CD4-positive, alpha-beta T cell treated with Interferon alpha-2 for 1 hour (primary cell): ENCODE measurements at places on chromosomes 1 and 21.
A peak's percentile ranks its signal among the peaks of the same experiment; 100 is the strongest.

- no peak for DNase-seq
These were observed 425.7 kb downstream of the SIPA1L2 start for GRCh38 chr1:232204269-232204668.

DNA sequence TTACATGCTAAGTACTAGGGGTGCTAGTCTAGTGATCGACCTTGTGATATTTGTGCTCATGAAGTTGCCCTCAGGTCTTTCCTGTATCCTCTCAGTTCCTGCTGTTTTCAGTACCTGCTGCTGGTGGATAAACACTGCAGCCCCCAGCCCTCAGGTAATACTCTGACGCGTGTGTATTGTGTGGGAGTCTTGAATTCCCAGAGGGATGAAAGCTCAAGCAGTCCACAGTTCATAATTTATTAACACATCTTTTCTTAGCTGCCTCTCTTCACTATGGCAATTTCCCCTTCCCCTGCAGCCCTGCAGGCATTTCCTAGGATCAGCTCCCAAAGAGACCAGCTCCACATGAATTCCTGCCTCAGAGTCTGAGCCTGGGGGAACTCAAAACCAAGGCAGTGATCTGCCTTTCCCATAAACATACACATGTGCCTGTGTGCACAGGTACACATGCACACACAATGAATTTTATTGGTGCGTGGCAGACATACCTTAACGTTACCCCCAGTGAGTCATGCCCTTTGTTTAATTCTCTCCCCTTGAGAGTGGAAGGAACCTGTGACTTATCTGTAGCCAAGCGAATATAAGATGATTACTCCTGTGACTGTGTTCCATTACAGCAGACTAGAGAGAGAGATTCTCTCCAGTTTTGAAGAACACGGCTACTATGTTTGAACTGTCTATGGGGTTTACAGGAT is 14.1 kb upstream of the HMGCS2 start:
- no peak for DNase-seq

DNA sequence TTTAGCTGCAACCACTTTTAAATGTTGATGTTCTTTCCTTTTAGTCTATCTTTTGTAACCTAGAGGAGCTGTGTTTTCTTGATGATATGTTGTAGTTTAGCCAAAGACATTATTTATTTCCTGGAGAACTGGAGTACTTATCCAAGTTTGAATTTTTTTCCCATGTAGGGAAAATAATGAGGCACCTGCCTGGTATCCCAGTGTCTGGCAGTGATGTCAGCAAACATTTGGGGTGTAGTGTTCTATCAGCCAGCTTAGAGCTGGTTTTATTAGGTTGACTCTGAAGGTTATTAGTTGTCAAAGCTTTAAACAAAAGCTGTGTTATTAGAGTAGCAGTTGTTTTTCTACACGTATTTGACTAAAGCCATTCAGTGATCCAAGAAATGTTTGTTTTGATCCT is 3.2 kb downstream of the CTPS1 start:
- DNase-seq, result no peak

GRCh38 chr1:1946540-1946939 is 27.5 kb upstream of the TMEM52 start:
- no peak for DNase-seq

DNA sequence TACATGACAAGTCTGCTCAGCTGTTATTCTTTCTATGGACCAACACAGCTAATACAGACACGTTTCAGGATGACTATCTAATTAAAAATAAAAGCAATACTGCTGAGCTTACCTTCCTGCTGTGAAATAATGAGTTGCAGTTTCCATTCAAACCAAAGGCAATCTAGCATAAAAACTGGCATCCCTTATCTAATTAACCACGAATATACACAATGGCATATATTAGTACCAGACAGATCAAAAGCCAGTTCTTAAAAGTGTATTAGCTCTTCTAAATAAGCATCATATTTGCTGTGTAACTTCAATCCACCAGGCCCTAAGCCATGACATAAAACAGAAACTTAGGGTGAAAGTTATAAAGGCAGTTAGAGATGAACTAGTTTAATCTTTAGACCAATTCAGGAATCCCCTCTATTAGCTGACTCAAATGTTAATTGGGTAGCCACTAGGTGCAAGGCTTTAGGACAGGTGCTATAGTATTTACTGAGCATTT is 20.6 kb downstream of the TESK2 start:
- DNase-seq, result no peak

- no peak for DNase-seq
These were observed 65.4 kb upstream of the LYST start for GRCh38 chr1:235932090-235932510.

- DNase-seq, result no peak
These were observed 91.0 kb downstream of the OLFML2B start for GRCh38 chr1:161932668-161933067.

GRCh38 chr21:16517383-16517782 is 787.6 kb downstream of the USP25 start:
- DNase-seq, result no peak

DNA sequence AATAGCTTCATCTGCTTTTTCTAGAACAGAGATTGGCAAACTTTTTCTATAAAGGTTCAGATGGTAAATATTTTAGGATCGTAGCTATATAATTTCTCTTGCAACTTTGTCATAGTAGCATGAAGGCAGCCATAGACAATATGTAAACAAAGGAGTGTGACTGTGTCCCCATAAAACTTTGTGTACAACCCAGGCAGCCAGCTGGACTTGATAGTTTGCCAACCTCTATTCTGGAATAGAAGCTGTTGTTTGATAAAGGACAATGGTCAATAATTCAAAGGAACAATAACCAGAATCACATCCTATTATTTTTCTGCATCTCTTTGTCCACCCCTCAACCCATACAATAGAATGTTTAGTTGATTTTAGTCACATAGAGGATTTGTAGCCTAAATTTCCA is 286.7 kb downstream of the LMX1A start:
- no peak for DNase-seq

DNA sequence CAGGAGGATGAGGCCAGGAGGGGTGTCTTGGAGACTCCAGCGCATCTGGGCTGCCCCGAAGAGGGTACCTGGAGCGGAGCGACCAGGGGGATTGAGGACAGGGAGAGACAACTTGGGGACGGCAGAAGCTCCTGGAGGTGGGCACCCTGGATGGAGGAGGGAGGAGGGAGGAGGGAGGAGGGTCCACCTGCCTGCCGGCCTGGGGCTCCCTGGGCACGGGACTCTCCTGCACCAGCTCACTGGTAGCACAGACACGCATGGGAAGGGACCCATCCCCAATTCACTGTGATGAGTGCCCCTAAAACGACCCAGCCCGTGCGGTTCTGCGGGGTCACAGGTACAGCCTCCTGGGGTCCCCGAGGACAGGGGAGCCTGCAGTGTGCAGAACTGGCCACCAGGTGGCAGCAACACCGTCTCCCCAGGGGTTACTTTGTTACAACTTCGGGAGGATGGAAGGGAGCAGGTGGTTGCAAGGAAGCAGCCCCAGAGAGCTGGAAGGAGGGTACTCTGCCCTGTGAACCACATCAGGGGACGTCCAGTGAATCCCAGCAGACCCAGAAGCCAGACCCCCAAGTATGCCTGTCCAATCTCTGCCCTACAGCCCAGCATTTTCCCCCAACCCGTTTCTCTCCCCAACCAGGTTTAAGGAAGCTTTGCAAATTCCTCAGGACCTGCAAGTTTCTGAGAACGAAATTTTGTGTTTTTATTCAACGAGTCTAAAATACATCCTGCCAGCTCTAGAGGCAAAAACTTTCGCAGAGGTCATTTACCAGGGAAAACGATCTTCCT is 482.4 kb downstream of the NPHP4 start:
- peak; percentile 65 for DNase-seq

DNA sequence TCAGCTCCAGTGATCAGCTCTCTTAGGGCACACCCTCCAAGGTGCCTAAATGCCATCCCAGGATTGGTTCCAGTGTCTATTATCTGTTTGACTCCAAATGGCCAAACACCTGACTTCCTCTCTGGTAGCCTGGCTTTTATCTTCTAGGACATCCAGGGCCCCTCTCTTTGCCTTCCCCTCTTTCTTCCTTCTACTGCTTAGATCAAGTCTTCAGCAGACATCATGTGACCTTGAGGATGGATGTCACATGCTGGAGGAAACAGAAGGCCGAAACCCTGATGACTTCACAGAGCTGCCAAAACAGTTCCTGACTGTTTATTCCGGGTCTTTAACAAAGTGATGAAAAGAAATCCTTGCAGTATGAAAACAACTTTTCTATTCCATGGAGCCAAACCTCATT is 24.4 kb upstream of the WDR26 start:
- DNase-seq, result no peak

DNA sequence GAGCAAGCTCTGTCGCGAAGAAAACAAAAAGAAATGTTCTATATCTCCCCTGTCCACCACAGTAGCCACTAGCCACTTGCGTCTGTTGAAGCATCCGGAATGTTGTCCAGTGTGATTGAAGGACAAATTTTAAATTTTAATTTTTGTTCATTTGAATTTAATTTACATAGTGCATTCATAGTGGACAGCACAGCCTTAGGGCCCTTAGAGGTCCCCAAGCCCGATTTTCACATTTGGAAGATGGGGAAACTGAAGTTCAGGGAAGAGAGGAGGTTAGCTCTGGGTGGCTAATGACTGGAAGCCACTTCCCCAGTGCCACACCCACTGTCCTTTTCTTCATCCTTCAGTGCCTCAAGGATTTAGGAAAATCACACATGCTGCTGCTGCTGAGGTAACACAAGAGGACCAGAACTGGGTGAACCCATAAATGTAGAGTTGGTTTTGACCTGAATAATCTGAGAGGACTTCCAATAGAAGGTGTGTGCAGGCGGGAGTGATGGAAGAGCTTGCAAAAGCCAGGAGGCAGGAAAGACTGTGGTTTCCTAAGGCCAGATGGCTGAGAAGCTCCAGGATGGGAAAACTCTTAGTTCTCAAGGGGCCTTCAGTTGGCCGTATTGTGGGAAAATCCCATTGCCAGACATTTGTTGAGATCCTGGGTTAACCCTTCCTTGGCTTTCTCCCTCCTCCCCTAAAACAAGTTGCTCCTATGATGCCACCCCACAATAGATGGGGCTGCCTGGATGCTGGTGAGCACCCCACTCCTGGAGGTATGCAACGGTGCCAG is 49.5 kb downstream of the TRIM11 start:
- DNase-seq, result no peak

DNA sequence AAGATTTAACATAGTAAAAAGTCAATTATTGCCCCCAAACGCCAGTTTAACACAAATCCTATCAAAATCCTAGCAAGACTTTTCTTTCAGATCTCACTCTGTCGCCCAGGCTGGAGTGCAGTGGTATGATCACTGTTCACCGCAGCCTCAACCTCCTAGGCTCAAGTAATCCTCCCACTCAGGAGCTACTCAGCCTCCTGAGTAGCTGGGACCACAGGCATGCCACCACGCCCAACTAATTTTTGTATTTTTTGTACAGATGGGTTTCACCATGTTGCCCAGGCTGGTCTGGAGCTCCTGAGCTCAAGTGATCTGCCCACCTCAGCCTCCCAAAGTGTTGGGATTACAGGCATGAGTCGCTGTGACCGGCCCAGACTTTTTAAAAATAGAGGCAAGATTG is 4.8 kb downstream of the SNIP1 start:
- DNase-seq, result no peak

- DNase-seq, result no peak
These were observed 3.1 kb upstream of the VWA1 start for GRCh38 chr1:1432274-1432950.

GRCh38 chr1:200364091-200364759 is 45.6 kb downstream of the ZNF281 start:
- DNase-seq, result no peak

GRCh38 chr1:94954263-94955220 is 27.6 kb upstream of the CNN3 start:
- no peak for DNase-seq

DNA sequence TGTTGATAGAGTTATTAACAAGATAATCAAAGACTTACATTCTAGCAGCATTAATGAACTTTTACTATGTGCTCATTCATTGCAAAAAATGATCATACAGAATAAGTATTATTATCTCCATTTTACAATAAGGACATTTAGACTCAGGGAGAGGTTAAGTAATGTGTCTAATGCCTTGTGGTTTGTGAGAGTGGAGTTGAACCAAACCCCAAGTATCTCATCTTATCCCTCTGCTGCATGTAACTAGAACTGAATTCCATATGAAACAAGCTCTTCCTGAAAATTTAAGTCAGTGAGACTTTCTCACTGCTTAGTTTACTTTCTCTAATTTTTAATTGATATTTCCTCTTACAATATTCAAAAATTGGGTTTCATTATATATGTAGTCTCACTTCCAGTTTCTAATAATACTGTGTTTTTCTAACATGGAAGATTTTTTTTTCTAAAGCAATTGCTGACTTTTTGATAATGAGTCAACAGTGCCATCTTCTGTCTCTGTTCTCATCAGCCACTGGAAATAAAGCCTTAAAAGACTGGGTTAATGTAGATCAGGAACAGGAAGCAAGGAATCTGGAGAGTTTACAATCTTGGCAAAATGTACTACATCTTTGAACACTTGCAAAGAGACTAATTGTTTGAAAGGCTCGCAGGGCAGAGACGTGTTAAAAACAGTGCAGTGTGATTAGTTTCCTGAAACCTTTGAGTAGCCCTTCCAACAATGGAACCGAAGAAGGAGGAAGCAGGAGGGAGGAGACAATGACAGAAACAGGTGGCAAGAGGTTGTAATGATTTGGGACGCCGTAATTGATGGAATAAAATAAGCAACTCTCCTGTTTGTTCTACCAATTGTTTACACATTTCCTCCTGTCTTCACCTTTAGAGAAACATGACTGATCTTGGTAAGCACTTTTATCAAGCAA is 567.6 kb downstream of the MRPL39 start:
- no peak for DNase-seq

DNA sequence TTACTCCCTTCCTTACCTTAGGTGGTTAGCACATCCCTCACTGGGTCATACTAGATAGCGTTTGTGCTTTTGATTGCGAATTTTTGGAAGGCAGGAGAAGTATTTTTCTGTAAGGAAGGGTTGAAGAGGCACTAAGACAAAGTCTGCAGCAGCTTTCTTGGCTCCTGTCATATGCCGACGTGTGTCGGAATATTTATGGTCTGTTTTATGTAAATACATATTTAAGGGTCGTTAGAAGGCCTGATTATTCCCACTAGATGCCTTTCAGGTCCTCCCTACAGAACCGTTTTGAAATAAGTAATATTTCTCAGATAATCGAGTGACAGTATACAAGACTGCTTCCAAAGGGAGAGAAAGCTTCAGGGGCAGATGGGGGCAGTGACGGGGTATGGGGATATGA is 10.0 kb downstream of the RNF220 start:
- DNase-seq, result no peak
